ENCODE measurements at places on chromosomes 12 and 14.

GRCh38 chr12:120367924-120368788, 808 bp downstream of the MSI1 start:
- peaks cover 64% of the 10 kb centered on the region for H3K27me3 ChIP-seq
- no peaks in the 10 kb centered on the region for H3K36me3 ChIP-seq
- peak overlapping the region; percentile 57 for H3K4me3 ChIP-seq
- no peak overlapping the region for H3K27ac ChIP-seq
- DNase-seq: no peak

GRCh38 chr12:49026678-49027480, 8.3 kb upstream of the PRKAG1 start:
- peaks cover 4% of the 10 kb centered on the region for H3K4me1 ChIP-seq
- no peaks in the 10 kb centered on the region for H3K27me3 ChIP-seq
- no peak for DNase-seq
- peaks cover 51% of the 10 kb centered on the region for H3K36me3 ChIP-seq
- H3K4me3 ChIP-seq: no peak overlapping the region

DNA sequence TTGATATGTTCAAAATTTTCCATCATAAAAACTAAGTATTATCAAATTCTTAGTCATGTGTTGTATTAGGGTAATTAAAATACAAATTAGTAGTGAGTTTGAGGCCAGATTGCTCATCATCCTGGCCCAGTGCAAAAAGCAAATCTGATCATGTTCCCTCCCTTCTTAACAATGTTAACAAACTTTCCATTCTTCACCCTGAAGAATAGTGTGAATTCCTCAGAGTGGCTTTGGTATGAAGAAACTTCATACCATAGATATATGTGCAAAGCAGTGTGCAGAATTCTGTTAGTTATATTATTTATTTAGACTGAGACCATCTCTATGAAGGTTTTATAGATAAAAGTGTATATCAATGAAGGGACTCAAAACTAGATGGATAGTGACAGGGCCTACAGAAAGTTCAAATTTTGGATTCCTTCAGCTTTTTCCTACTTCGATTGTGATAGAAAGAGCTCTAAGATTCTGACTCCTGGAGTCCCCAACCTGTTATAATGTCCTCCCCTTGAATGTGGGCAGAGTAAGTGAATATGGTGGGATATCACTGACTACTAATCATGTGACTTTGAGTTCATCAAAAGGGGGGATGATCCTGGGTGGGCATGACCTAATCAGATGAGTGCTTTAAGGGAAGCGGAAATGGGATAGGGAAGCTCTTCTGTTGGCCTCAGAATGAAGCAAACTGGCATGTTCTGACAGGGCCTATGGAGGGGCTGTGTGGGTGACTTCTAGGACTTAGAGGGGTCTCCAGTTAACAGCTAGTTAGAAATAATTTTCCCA, 271.4 kb downstream of the BTG1 start:
- DNase-seq: no peak
- no peak overlapping the region for H3K27ac ChIP-seq
- no peak overlapping the region for H3K4me3 ChIP-seq
- H3K4me1 ChIP-seq: peaks cover 48% of the 10 kb centered on the region
- H3K36me3 ChIP-seq: peaks cover 3% of the 10 kb centered on the region

DNA sequence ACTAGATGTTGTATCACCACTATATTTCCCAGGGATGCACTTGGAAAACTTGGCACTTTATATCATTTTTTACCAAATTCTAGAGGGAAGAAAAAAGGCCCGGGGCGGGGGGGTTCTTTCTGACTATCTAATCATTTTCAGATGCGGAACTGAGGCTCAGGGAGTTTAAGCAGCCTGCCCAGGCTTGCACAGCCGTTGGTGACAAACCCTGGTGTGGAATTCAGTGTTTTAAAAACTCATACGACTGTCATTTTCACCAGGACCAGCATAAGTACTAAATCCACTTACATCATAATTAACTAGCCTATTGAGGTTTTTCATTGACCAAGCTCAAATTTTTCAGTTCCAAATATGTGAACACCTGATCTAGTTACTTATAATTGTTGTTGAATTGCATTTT, 181.0 kb downstream of the IPO8 start:
- H3K4me1 ChIP-seq: no peaks in the 10 kb centered on the region
- H3K4me3 ChIP-seq: no peak overlapping the region
- H3K27me3 ChIP-seq: no peaks in the 10 kb centered on the region
- H3K36me3 ChIP-seq: no peaks in the 10 kb centered on the region
- no peak for DNase-seq

GRCh38 chr14:68363843-68364767, 428.8 kb downstream of the ZFP36L1 start:
- H3K27ac ChIP-seq: peak overlapping the region; percentile 86
- peak overlapping the region; percentile 41 for H3K4me3 ChIP-seq
- no peak for DNase-seq
- no peaks in the 10 kb centered on the region for H3K27me3 ChIP-seq
- peaks cover 33% of the 10 kb centered on the region for H3K36me3 ChIP-seq

DNA sequence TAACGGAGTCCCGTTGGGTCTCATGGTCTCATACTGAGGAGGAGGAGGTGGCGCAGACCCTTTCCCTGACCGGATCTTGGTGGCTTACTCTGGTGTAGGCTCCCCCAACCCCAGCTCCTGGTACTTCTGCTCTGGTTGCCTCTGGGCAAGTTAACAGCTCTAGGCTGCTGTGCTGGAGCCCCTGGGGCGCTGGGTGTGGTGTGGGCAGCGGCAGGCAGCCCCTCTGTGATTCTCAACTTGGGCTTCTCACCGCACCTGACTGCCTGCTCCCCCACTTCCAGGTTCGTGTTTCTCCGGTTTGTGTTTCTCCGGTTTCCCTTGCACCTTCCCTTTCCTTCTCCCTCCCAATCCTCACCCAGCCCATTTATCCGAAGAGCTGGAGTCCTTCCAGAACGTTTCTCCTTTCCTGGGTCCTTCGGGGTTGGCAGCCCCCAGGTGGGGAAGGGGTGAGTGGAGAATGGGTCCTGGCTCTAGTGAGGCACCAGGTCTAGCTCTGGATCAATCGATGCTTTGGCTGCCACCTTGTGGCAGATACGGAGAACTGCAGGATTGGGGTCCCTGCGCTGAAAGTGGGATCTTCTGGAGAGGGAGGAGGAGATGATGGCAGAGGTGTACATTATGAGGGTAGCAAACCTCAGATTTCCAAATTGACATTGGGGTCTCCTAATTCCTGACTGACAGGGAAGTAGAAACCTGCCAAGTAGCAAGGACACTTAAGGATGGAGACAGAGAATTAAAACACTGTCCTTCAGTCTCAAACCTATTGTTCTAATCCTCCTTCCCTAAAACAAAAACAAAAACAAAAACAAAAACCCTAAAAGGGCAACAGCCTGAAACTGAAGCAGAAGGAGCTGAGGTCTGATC, 8.3 kb downstream of the CISTR start:
- peak; percentile 51 for DNase-seq
- H3K36me3 ChIP-seq: no peaks in the 10 kb centered on the region
- H3K27me3 ChIP-seq: peaks cover 53% of the 10 kb centered on the region

- H3K4me3 ChIP-seq: no peak overlapping the region
- no peaks in the 10 kb centered on the region for H3K36me3 ChIP-seq
- H3K27ac ChIP-seq: no peak overlapping the region
- peaks cover 21% of the 10 kb centered on the region for H3K27me3 ChIP-seq
- DNase-seq: no peak
Measured at GRCh38 chr14:78157494-78158437, 12.4 kb upstream of the NRXN3 start.

DNA sequence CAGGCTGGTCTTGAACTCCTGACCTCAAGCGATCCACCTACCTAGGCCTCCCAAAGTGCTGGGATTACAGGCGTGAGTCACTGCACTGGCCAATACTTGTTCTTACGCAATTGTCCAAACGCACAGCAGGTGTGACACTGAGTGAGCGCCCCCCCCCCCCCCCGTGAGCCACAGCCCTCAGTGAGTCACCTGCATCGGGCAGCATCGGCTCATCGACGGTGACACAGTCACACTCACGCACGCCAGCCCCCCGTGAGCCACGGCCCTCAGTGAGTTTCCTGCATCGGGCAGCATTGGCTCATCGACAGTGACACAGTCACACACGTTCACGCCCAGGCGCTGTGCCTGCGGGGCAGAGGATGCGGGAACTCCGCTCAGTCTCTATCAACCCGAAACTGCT, 42.5 kb downstream of the GALNT9 start:
- peaks cover 47% of the 10 kb centered on the region for H3K27me3 ChIP-seq
- peaks cover 5% of the 10 kb centered on the region for H3K36me3 ChIP-seq
- no peak for DNase-seq
- peaks cover 16% of the 10 kb centered on the region for H3K4me1 ChIP-seq
- H3K27ac ChIP-seq: no peak overlapping the region
- no peak overlapping the region for H3K4me3 ChIP-seq

- no peak for DNase-seq
- no peaks in the 10 kb centered on the region for H3K4me1 ChIP-seq
- no peak overlapping the region for H3K27ac ChIP-seq
- no peaks in the 10 kb centered on the region for H3K36me3 ChIP-seq
- H3K4me3 ChIP-seq: no peak overlapping the region
Measured at GRCh38 chr12:128383357-128383937, 116.5 kb downstream of the TMEM132C start.

GRCh38 chr12:95212586-95212985, 4.7 kb downstream of the FGD6 start:
- no peaks in the 10 kb centered on the region for H3K27me3 ChIP-seq
- peaks cover 11% of the 10 kb centered on the region for H3K4me1 ChIP-seq
- H3K4me3 ChIP-seq: no peak overlapping the region

DNA sequence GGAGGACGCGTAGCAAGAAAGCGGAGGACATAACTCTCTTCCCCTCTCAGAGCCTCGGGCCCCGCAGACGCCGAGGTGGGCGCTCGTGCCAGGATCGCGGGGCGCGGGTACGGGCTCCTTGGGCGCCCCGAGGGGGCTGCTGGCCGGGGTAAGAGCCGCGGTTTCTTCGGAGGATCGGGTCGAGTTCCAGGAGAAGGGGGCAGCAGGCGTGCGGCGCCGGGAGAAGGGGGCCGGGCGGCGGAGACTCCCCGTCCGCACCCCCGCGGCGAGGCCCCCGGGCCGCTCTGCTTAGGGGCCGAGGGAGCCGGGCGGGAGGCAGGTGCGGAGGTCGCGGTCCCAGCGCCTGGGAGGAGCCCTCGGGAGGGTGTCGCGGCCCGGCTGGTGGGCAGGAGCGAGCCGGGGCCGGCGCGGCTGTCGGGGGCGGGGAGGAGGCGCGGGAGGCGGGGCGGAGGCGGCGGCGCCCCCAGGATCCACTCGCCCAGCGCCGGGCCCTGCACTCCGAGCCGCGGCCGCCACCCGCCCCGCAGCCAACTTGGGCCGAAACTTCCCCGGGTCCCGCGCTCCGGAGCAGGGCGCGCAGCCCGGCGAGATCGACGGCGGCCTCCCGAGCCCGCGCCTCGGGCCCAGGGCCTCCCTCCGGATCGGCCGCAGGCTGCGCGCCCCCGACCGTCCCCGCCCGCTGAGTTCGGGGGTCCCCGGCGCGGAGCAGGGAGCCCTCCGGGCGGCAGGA, 64.4 kb downstream of the FBXL14 start:
- peak overlapping the region; percentile 85 for H3K4me3 ChIP-seq
- peak overlapping the region; percentile 88 for H3K27ac ChIP-seq
- H3K4me1 ChIP-seq: peaks cover 48% of the 10 kb centered on the region
- peaks cover 3% of the 10 kb centered on the region for H3K36me3 ChIP-seq

- no peaks in the 10 kb centered on the region for H3K36me3 ChIP-seq
- no peak within 1 kb of the TSS for H3K27ac ChIP-seq
- no peak for DNase-seq
- no peak within 1 kb of the TSS for H3K4me3 ChIP-seq
Measured at GRCh38 chr12:16347391-16348298, at the start of gene MGST1. MGST1 (plus strand) TSS chr12:16347645; CDS start chr12:16354253, 6,608 bp downstream.

DNA sequence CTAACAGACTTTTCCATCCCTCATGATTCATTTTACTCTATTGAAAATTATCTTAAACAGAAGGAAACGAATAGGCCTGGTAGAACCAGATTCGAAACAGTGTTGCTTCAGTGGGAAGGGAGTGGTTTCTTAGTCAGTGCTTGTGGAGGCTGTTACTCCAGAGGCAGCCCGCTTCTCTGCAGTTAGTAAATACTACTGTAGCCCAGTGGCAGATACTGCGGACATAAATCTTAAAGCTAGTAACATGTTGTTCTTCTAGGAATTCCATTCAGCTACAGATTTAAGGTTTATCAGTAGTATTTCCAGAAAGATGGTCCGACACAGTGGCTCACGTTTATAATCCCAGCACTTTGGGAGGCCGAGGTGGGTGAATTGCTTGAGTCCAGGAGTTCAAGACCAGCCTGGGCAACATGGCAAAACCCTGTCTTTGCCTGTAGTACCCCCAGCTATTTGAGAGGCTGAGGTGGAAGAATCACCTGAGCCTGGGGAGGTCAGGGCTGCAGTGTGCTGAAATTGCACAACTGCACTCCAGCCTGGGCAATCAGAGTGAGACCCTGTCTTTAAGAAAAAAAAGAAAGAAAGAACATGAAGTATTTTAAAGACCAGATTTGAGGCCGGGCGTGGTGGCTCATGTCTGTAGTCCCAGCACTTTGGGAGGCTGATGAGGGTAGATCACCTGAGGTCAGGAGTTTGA, 45.9 kb downstream of the DIP2B start:
- no peak overlapping the region for H3K4me3 ChIP-seq
- no peak for DNase-seq
- peaks cover 9% of the 10 kb centered on the region for H3K36me3 ChIP-seq
- no peaks in the 10 kb centered on the region for H3K27me3 ChIP-seq
- peaks cover 30% of the 10 kb centered on the region for H3K4me1 ChIP-seq

GRCh38 chr12:69275471-69275891, 36.1 kb downstream of the CPSF6 start:
- H3K4me3 ChIP-seq: no peak overlapping the region
- H3K27ac ChIP-seq: peak overlapping the region; percentile 70
- no peak for DNase-seq

DNA sequence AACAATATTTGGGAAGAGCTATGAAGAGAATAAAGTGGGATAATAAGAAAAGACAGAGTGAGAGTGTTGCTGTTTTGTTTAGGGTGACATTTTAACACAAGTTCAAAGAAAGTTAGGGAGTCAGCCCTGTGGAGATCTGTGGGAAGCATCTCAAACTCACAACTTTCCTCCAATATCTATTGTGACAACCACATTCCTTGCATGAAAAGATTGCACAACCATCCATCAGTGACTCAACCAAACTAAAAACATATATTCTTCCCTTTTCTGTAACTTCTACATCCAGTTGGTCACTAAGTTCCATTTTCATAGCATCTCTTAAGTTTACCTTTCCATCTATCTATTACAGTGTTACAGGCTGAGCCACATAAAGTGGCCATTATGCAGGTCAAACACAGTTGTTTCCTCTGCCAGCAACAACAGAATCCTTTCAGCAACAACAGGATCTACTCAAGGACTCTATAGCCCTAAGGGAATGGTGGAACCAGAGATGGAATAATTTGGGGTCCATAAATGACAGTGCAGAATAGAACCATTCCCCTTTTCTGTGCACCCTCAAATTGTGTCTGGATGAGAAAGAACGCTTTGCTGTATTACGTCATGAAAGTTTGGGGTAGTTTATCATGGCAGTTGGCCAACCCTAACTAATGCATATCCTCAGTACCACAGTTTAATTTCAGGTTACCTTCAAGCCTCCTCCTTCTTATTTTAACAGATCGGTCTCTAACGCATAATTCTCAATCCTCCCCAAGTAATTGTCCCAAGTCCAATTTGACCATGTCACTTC, 118.8 kb downstream of the ST8SIA1 start:
- no peak overlapping the region for H3K27ac ChIP-seq
- no peaks in the 10 kb centered on the region for H3K4me1 ChIP-seq
- DNase-seq: no peak
- peaks cover 15% of the 10 kb centered on the region for H3K27me3 ChIP-seq
- no peaks in the 10 kb centered on the region for H3K36me3 ChIP-seq

Measured in stimulated activated naive B cell treated with anti-CD40 and anti-IgM and Interleukin-4, amounts not matched to agents 10 μg/mL and 1 μg/mL and 100 μg/mL, for 72 hours (primary cell).